Stimulated activated CD4-positive, alpha-beta T cell treated with anti-CD3 and anti-CD28 coated beads, TNF-alpha, amount 100 ng/mL, for 1 hour (primary cell): ENCODE measurements at places on chromosomes 5 and 9.

DNA sequence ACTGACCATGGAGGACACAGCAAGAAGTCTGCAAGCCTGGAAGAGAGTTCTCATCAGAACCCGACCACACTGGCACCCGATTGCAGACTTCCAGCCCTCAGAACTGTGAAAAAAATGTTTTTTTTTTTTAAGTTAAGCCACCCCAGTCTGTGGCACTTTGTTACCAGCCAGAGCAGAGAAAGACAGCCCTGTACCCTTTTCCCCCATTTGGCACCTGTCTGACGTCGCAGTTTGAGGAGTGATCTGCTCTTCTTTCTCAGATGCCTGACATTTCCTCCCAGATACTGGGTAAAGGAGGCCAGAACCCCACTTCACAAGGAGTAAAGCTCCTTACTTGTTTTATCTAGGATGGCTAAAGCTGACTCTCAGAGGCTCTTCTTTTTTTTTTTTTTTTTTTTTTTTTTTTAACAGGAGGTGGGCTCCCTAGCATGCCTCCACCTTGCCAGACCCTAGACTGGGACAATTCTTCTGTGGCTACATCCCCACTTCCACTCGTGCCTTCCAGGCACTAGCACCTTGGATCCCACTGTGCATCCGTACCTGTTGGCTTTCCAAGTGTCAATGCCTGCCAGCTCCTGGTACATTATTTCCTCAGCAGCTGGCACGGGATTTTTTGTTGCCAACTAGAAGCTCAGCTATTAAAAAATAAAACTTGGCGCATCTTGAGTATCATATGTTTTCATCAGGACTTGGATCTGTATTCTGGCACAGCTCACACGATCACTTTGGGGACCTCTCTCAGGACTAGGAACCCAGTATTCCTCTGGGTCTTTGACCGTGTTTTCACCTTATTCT is 14.4 kb downstream of the CAMK4 start:
- DNase-seq: no peak

DNA sequence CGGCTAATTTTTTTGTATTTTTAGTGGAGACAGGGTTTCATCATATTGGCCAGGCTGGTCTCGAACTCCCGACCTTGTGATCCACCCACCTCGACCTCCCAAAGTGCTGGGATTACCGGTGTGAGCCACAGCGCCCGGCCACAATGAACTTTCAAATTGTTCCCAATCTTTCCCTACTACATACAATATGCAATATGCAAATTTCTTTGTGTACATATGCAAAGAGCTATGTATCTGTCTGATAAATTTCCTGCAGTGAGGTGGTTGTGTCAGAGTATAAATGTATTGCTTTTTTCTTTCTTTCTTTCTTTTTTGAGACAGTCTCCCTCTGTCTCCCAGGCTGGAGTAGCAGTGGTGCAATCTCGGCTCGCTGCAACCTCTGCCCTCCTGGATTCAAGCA is 48.8 kb upstream of the PLPP1 start:
- DNase-seq: no peak

GRCh38 chr9:15882328-15882727 is 329.5 kb downstream of the CCDC171 start:
- no peak for DNase-seq

DNA sequence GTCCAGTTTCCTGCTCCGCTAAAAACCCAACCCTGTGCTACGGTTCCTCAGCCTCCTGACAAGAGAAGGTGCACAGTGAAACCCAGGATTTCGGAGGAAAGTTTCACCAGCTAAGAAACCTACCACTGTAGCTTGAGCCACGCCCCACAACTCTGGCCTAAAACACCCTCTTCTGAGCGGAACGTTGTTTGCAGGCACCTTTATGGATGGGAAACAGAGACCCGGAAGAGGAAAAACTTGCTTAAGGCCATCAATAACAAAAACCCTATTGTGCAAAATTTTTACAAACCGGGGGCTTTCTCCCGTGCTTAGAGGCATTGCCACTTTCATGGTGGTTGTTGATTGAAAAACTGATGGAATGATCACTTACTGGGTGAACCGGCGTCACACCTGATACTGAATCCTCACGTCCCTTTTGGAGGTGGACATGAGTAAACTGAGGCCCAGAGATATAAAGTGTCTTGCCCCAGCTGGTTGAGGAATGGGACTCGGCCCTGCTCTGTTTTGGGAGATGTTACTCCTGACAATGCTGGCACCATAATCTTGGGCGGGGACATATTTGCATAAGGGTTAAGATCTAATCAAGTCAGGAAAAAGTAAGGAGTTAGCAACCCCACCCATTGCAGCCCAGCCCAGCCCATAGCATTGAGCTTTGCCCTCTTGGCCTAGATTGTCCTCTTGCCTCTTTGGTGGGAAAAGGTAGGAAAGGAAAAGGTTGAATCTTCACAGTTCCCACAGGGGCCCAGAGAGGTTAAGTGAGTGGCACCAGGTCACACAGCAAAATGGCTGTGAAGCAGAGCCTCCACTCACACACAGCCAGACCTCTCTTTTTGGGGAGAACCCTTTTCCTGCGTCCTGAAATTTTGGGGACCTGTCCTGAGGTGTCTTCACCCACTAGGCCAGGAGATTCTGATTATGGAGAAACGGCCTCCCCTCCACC is 23.2 kb upstream of the PTGS1 start:
- no peak for DNase-seq

- no peak for DNase-seq
Measured at GRCh38 chr5:62330302-62330701, 24.3 kb downstream of the KIF2A start.

- DNase-seq: no peak
Measured at GRCh38 chr9:133767625-133768024, 29.5 kb upstream of the SARDH start.

DNA sequence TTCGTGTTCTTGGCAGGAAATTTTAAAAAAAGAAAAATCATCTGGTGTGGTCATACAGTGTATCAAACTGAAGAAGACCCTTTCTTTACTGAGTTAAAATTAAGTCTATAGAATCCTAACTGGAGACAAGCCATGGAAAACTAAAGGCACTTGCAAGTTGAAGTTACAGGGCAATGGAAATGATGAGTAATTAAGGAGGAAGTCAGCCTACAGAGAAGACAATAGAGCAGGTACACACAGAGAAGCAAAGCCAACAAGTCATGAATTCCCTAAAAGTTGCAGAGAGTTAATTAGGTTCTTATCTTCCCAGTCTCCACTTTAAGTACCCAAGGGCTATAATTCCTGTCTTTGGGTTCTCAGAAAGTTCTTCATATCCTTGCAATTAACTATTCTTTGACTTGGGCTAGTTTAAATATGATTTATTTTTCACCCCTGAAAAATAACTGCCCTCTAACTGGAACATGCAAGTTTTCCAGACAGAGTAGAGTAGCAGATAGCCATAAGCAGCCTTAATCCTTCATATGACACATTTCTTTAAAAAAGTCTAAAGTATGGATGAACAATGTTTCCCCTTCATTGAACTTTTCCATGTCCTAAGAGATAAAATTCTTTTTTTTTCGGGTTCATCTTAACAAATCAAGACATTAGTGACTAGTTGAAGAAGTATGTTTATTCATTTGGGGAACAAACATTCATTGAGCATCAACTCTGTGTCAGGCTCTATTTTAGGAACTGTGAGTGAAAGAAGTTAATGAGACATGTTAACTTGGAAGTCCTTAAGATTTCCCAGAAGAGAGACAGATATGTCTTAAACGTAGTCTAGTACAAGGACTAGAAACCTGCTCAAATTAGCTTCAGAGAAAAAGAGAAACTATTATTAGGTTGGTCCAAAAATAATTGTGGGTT is 5.2 kb upstream of the ITGA2 start:
- DNase-seq: no peak

GRCh38 chr5:72883850-72884249 is 67.4 kb downstream of the TNPO1 start:
- DNase-seq: no peak

DNA sequence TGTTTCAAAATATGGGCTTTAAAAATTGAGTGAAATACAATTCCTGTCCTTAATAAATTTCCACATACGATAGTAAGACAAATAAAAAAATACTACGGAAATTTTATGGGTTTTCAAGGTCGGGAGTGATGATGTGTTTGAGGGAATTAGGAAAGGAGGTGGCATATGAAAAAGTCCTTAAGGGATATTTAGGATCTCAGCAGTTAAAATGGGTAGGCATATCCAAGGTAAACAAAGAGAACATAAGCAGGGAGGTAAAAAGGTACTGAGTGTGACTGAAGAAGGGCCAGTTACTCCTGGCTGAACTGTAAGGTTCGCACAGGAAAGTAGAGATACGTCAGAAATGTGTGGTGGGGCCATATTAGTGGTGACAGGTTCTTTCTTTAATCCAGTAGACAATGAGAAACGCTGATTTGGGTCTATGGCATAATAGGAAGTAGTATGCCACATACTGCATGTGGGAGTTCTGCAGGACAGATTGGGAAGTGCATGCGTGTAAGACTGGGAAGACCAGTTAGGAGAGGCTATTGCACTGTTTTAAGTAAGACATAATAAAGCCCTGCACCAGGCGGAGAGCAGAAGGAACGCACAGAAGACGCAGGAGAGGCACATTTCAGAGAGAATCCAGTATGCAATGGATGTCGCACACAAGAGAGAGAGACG is 937 bp upstream of the HMGCR start:
- no peak for DNase-seq

DNA sequence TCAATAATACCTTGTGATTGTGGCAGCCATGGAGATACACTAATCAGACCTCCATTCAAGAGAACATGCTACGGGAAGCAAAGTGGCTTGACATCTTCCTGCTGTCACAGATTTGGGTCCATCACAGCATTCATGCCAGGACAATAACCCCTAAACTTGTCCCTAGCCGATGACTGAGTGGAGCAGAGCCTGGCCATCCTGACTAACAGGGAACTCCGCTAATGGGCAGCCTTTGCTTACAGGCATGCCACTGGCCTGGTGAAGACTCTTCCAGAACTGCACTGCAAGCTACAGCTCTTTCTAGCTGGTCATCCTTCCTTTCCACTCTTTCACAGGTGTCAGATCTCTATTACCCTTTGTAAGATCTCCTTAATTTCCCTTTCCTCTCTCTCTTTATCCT is 16.0 kb downstream of the FAM174A start:
- no peak for DNase-seq

- no peak for DNase-seq
Measured at GRCh38 chr5:137167187-137167586, 331.9 kb downstream of the SPOCK1 start.

DNA sequence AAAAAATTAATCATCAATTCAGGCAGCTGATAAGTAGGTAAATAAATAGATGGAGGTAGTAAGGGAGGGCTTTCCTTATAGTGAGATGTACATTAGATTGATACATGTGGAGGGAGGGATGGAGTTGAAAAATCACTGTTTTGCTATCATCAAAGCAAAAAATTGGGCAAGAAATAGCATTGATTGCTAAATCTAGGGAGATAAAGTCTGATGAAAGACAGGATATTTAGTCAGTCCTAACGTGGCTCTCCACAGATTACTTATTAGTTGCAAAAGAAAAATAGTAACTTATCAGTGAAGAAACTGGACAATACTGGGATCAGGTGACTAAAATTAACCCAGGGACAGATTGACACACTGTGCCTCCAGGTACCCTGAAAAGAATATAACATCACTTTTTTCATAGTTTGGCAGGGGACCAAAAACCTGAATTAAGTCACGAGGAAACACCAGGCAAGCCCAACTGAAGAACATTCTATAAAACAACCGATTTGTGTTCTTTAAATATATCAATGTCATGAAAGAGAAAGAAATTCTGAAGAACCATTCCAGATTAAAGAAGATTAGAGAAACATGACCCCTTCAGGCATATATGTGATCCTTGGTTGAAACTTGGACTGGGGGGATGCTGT is 27.1 kb upstream of the GOLPH3 start:
- DNase-seq: no peak

DNA sequence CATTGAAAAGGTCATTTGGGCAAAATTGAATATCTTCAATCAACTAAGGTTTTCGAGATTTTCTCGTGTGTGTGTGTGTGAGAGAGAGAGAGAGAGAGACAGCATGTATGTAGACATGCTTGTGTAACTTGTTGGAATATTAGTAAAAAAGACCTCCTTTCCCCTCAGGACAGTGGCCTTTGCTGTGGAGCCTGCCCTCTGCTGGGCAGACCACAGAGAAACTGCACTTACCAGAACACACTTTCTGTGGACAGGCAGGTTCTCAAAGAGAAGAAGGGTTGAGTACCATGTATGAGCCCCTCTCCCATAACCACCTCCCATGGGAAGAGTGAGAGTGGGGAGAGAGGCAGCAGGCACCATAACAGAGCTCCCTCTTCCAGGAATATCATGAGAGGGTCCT is 45.6 kb downstream of the CFAP90 start:
- no peak for DNase-seq

DNA sequence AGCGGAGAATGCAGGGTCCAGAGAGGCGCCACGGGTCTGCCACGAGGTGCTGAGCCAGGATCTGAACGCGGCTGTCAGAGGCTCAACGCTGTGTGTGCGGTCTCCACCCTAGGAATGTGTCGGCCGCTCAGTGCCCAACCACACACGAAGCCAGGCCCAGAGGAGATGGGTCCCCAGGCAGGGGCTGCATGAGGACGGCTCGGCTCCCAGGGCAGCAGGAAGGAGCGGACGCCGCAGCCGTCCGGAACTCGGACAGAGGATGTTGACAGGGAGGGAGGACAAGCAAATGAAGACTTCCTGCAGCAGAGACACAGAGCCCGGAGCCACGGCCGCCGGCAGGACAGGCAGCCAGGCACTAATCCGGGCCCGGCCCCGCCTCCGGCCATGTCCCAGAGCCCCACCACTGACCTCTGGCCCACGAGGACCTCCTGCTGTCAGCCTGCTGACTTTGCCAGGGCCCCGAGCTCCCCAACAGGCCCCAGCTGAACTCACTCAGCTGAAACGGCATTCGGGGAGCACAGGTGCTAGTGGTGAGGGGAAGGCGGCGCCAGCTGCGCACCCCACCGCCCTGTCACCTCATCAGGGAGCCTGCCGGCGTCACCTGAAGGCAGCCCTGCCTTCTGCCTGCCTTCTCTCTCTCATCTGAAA is 12.7 kb downstream of the VAV2 start:
- no peak for DNase-seq

DNA sequence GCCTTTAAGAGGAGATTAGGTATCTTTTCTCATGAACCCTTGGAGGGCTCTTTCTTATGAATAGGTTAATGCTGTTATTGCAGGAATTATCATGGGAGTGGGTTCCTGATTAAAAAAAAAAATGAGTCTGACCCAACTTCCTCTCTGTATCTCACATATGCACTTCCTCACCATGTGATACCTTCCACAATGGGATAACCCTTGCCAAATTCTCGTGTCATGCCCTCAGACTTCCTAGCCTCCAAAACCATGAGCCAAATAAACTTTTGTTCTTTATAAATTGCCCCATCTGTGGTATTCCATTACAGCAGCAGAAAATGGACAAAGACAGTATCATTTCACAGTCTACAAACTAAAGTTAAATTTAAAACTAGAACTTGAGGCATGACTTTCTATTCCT is 1.0 kb downstream of the OR1B1 start:
- DNase-seq: no peak

GRCh38 chr9:28163619-28164018 is 590.3 kb upstream of the C9orf72 start:
- no peak for DNase-seq

GRCh38 chr9:107557236-107557990 is 67.8 kb upstream of the KLF4 start:
- DNase-seq: no peak
